NCI-H2171 (cell line): ENCODE measurements at places on chromosomes 7 and 10.

GRCh38 chr10:59020502-59020901, 155.9 kb upstream of the PHYHIPL start:
- no peak for DNase-seq

GRCh38 chr7:127629268-127629854, 11.4 kb upstream of the PAX4 start:
- no peak for DNase-seq

GRCh38 chr7:16694806-16695205, 48.8 kb downstream of the BZW2 start:
- no peak for DNase-seq

- DNase-seq: no peak
Observed at GRCh38 chr7:91351374-91351773, 87.1 kb downstream of the FZD1 start.

DNA sequence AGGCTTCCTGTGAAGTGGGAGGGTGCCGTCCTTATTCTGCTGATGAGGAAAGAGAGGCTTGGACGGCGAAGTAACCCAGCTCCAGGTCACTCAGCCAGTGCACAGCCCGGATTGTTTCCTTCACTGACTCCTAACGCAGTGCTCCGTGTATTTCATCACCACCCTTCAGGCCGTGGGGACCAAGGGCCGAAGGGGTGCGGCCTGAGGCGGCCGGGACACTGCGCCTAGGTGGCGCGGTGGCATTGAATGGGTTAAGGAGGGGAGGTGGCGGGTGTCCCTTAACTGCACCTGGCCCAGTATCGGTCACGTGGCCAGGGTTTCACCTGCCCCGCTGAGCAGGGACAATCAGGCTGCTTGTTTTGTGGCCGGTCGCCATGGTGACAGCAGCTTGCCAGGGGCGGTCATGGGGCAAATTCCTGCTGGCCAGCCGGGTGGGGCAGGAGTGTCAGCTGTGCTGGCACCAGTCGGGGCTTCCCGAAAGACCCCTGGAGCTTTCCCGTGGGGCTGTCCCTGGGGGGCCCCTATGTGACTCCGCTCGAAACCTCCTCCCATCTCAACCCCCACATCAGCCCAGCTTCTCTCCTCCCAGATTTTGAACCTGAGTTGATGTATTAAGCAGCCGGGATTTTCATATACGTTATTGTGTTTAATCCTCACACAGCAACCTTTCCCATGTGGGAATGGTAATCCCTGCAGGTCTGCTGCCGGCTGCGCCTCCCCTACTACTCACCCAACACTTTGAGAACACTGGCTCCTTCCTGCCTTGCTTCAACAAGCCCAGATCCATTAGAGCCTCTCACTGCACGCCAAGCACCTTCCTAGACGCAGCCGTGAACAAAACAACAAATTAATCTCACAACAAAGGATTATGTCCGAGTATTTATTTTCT, 4.4 kb upstream of the ABHD11 start:
- peak; percentile 89 for DNase-seq

GRCh38 chr10:13048762-13049161, 47.2 kb upstream of the CCDC3 start:
- no peak for DNase-seq

- DNase-seq: no peak
Observed at GRCh38 chr10:1465418-1465911, 271.9 kb downstream of the ADARB2 start.

DNA sequence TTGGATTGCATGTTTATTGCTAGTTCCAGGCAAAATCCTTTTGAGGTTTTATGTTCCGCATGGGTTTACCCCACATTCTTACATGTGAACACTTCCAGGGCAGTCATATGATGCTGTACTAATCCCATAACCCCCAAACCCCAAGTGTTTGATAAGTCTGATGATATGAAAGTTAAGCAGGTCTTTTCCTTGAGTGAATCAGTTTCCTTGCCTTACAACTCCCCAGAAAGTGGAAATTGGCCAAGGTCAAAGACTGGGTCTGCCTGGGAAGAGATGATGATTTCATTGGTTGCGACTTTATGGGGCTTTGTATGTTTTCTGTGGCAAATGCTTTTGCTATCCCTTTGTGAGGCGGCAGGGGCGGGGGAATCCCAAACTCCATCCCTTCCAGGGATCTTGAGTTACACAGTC, 24.7 kb downstream of the AFAP1L2 start:
- no peak for DNase-seq

DNA sequence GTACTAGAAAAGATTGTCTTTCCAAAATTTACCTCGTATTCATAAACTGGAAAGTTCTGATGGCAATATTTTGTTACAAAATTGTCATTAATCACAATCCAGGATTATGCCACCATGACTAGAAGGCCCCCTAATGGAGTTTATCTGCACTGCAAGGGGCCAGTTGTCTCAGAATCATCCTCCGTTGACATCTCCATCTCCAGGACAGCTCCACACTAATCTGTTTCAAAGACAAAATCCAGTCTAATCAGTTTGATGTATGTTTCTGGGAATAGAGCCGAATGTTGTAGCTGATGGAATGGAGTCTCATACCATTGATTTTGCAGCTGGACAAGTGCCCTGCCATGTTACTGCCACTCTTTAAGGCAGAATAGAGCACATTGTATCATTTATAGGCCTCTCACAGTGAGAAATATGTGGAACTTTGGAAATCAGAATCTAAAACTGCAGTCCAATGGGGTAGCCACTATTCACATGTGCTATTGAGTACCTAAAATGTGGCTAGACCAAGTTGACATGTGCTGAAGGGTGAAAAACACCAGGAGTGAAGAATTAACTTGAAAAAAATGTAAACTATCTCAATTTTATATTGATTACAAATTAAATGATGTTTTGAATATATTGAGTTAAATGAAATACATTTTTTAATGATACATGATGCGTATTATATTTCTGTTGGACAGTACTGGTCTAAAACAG, 38.3 kb upstream of the TOMM7 start:
- DNase-seq: no peak
